IPS-NIHi11 (cell line): ENCODE measurements at places on chromosomes 12 and 14.

DNA sequence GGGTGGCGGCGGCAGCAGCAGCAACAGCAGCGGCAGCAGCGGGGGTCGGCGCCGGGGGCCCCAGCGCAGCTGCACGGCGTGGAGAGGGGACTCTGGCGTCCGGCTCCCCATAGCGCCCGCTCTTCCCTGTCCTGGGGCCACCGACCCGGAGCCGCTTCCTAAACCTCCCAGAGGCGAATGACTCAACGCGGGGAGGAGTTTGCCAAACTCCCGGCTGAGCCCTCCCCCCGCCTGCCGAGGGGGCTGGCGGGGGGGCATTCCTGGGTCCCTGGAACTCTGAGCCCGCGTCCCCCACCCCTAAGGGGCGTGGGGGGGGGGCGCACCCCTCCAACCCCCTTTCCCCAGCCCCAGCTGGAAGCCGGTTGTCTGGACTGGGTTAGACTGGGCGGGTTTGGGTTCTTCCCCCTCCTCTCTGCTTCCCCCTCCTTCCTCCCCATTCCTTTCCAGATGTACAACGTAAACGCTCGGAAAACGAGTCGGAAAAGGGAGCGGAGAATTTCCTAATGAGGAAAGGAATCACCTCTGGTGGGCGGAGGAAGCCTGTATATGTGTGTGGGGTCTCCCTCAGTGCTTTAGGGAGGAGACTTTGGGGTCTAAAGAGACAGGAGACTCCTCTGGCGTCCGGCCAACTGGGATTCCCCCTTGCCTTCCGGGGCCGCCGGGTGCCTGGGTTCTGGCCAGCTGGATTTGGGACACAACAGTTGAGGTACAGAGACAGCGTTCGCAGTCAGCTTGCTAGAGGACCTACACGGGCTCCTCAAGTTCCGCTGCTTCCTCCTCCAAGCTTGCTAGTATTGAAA, at the start of gene ITGA5:
Gene ITGA5 (minus strand): TSS at position 179 of the 800 bp plus-strand sequence. CDS start 68 bp downstream, at position 111.
- DNase-seq = peak; percentile 90

GRCh38 chr14:90454041-90455000, 57.5 kb downstream of the CALM1 start:
- DNase-seq = peak; percentile 100

GRCh38 chr14:106813477-106813823, 1287.1 kb downstream of the TMEM121 start:
- DNase-seq = no peak

DNA sequence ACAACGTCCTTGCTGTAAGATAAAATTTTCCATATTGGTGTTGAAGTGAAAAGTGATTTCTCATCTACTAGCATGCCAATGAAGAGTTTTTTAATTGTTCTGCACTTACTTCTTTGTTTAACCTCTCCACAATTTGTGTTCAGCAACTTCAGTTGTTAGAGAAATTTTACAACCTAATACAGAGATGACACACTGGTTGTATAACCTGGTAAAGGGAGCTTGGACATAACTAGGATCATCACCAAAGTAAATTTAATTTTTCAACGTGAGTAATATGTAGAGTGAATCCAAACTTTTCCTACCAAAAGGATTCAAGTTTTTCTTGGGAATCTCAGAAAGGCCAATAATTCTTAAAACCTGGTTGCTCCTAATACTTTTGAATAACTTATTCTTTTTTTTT, 13.4 kb upstream of the TAS2R43 start:
- DNase-seq = no peak

GRCh38 chr12:92504594-92504981, 198.2 kb upstream of the PLEKHG7 start:
- no peak for DNase-seq

DNA sequence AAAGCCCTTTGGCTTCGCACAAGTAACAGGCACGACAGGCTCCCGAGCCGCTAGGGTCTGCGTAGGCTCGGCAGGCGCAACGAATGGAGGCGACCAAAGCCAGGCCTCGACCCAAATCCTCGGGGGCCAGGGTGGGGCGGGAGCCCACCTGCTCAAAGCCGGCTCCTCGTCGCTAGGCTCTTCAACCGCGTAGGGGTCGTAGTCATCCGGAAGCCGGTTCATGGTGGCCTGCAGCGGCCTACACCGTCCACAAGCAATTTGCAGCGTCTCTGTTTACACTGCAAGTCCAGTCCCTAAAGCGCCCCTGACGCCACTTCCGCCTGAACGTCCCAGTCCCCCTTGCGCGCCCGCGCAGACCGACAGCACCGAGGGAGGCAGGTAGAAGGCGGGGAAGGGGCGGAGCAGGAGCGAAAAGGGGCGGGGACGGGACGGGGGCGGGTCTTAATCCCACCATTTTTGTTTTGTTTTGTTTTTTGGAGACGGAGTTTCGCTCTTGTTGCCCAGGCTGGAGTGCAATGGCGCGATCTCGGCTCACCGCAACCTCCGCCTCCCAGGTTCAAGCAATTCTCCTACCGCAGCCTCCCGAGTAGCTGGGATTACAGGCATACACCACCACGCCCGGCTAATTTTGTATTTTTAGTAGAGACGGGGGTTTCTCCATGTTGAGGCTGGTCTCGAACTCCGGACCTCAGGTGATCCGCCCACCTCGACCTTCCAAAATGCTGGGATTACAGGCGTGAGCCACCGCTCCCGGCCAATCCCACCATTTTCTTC, at the start of gene EAPP:
Gene EAPP (minus strand): TSS at position 295 of the 774 bp plus-strand sequence. CDS start 73 bp downstream, at position 222.
- DNase-seq = peak; percentile 96

- no peak for DNase-seq
These were observed 678 bp downstream of the ZBTB25 start for GRCh38 chr14:64502887-64503433.

GRCh38 chr12:4241592-4241991, 32.0 kb upstream of the CCND2 start:
- DNase-seq = no peak

DNA sequence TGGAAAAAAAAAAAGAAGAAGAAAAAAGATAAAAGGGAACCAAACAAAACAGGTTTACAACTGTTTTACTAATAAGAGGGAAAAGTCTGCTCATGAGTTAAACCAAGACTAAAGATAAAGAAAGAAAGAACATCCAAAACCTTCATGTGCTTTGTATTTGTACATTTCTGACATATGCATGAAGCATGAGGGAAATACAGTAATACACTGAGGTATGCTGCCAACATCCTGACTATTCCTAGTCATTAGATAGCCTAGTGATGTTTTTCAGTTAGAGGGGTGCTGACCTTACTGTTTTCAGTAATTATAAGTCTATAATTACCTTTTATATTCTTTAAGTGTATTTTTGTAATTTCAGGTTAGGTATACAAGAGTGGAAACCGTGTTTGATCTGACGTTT, 793.3 kb downstream of the DIO2 start:
- no peak for DNase-seq

DNA sequence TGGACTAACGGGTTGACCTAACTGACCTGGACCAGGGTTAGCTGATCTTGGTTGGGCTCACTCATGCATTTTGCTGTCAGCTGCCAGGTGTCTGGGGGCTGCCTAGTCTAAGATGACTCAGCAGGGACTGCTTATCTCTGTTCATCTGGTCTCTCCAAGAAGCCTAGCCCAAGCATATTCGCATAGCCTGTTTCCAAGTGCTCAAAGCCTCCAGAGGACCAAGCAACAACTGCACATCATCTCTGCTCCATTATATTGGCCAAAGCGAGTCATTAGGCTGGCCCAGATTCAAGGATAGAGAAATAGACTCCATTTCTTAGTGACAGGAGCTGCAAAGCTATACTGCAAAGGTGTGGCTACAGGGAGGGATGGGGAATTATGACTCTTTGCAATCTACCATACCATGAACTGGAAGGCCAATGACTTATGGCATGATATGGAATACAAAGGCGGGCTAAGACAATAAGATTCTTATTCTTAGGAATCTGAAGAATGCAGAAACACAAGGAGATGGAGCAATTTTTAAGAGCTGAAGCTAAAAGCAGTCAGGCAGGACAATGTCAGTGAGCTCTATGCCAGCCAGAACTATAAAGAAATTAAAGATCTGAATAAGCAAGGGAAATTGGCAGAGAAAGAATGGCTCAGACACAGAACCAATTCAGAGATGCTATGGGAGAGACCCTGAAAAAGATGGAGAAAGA, 194.6 kb upstream of the FSCB start:
- no peak for DNase-seq

GRCh38 chr14:62824086-62824485, 221.2 kb downstream of the KCNH5 start:
- no peak for DNase-seq

GRCh38 chr14:70156592-70156991, 32.2 kb downstream of the SLC8A3 start:
- no peak for DNase-seq

DNA sequence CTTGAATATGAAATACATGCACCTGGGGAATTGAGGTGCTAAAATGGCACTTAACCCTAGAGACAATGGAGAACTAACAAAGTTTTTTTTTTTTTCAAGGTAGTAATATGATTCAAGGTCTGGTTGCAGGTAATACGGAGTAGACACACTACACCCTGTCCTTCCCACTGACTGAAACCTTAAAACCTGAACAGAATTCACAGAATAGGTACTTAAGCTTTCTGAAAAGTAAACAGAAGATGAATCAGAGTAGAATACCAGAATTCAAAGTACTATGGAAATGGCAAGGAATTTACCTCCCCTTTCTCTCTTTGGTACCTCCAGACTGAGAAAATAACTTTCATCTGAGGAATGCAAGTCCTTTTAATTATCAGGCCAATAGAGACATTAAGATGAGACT, 87.2 kb downstream of the PAPLN start:
- DNase-seq = no peak

DNA sequence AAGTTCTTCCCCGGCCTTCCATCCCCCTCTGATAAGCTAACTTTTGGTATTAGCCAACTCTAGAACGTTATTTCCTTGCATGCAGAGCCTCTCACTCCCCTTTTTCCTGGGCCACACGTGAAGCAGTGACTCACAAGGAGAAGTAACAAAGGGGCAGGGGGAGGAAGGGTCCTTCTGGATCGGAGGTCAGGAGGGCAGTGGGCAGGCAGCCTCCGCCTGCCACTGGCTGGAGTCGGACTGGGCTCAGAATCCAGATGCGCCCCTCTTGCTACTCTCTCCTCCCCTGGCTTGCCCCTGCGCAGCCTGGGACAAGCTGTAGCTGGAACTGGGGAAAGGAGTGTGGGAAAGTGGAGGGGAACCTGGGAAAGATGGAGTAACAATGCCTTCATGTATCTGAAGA, 55.0 kb downstream of the TPCN1 start:
- no peak for DNase-seq

DNA sequence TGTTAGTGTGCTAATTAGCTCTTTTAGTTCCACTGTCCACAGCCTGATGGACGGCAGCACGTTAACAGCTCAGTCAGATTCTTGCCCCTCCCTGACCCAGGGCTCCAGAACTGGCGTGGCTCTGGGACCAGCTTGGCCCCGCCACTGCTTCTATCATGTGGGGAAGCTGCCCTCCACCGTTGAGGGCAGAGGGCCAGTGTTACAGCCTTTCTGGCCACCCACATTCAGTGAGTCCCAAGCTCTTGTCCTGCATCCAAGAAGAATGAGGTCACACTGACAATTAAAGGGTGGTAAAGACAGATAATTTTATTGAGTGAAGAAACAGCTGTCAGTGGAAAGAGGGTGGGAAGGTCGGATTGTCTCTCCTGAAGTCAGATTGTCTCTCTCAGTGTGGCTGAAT, 36.9 kb downstream of the BCL2L14 start:
- no peak for DNase-seq

- DNase-seq = no peak
These were observed 188.3 kb downstream of the CALM1 start for GRCh38 chr14:90585106-90585505.

DNA sequence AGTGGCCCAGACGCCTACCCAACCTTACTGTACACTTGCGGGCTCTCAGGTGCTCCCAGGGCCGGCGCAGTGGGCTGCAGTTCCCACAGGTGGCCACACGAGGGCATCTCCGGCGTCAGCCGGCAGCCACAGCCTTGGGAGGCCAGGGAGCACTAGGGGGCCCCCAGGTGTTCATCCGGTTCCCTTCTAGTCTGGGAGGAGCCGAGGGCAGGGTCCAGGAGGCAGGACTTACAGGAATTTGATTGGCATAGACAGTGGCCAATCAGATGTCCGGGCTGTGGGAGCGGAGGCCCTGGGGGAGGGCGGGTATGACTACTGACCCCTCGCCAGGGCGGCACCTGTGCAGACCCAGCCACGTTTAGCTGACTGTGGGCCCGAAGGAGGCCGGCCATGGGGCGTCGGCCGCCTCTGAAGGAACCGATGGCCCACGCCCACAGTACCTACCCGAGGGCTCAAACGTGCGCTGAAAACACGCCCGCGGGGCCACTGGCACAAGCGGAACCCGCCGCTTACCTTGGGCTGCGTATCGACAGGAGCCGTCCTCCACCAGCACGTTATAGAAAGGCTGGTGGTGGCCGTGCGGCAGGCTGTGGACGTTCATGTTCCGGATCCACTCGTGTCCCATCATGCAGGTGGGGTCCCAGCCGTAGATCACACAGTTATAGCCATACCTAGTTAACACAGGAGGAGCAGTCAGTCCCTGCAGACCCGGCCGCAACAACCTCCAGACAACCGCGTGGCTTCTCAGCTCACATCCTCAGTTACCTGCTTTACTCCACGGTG, 34.8 kb downstream of the FBXO21 start:
- DNase-seq = peak; percentile 97

GRCh38 chr12:51832354-51833107, 16.0 kb downstream of the FIGNL2 start:
- DNase-seq = no peak

DNA sequence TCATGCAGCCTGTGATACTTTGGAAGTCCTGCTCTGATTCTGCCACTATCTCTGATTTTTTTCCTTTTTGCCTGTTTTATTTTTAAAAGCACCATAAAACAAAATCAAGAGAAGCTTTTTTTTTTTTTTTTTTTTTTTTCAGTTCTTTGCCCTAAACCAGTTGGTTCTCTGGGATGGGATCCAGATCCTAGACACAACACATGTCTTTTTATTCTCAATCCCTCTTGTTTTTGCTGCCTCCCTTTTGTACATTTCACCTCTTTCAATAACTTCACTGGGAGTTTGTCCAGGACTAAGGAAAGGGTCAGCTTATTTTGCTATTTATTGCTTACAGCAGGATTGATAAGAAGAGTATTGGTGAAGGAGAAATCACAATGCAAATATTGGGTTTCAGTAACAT, 139.4 kb downstream of the GRIP1 start:
- DNase-seq = no peak

GRCh38 chr14:104891664-104892530, 26.8 kb downstream of the CEP170B start:
- peak; percentile 4 for DNase-seq

DNA sequence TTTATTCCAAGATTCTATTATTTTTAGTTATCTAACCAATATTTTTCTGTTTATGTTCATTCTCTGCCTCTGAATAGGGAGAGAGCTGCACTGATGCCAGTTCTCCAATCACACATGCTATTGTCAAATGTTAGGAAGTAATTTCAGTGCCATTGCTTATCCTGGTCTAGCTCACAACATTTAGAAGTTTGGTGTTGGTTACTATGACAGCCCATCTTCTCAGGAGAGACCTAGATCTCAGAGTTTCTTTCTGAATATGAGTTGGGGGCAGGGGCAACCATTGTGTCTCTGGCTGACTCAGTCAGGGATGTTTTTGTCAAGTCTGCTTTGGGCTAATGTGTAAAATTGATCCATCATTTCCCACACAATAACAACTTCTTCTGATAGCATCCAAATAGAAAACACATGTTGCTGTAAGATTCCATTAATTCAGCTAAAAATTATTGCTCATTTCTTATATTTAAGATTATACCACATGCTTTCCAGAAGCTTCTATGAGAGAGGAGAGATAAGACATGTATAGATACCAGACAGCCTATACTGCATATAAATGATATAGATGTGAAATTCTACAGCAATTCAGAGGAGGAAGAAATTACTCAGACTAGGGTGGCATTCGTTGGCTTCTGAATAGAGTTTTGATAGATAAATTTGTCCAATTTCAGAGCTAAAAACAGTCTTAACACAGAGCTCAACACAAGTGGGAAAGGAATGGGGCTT, 64.8 kb downstream of the DACT1 start:
- no peak for DNase-seq

- DNase-seq = no peak
These were observed 120.1 kb downstream of the SMOC1 start for GRCh38 chr14:69999261-69999674.
